ENCODE measurements at places on chromosomes 6 and 20. TPM values are rescaled to one million over a fixed set of nuclear protein-coding genes. Genes with fewer than 3 reads are reported as not detected.

DNA sequence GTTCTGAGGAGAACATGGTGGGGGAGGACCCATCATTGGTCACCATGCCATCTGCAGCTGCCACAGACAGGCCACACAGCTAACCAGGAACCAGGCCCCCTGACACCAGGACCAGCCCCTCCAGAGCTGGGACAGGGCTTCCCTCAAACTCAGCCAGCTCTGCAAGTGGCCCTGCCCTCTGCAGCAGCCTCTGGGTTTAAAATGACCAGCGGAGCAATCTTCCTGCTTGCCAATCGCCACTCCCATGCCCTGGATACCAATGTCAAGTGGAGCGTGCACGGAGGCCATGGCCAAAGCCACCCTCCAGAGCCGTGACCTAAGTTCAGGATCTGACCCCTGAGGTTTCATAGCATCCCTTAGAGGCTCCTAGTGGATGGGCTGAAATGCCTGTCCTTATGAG is 199.4 kb downstream of the SYNDIG1 start:
- no peak for DNase-seq

Gene LPA
- not detected for total RNA-seq

DNA sequence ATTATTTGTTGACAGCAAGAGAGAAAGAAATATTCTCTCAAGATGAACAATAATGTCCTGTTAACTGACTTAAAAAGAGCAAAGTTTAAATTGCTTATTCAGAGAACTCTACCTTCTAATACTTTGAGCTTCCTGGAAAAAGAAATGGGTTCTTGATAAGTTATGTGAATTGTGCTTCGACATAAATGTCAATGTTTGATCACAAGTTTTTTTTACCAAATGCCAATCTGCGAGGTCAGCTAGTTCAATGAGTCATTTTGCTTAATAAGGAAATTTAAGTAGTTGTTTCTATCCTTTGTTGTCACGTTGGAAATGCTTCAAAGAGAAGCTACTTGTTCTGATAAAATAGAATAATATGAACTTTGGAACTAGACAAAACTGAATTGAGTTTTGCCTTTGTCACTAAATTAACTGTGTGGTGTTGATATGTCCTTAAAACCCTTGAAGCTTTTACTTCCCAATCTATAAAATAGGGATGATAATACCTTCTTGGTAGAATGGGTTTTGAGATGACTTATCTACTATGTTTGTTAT is 642.1 kb upstream of the FLRT3 start:
- DNase-seq = no peak

GRCh38 chr6:39804466-39805065 is 12.4 kb downstream of the DAAM2 start:
- DNase-seq = peak; percentile 5

DNA sequence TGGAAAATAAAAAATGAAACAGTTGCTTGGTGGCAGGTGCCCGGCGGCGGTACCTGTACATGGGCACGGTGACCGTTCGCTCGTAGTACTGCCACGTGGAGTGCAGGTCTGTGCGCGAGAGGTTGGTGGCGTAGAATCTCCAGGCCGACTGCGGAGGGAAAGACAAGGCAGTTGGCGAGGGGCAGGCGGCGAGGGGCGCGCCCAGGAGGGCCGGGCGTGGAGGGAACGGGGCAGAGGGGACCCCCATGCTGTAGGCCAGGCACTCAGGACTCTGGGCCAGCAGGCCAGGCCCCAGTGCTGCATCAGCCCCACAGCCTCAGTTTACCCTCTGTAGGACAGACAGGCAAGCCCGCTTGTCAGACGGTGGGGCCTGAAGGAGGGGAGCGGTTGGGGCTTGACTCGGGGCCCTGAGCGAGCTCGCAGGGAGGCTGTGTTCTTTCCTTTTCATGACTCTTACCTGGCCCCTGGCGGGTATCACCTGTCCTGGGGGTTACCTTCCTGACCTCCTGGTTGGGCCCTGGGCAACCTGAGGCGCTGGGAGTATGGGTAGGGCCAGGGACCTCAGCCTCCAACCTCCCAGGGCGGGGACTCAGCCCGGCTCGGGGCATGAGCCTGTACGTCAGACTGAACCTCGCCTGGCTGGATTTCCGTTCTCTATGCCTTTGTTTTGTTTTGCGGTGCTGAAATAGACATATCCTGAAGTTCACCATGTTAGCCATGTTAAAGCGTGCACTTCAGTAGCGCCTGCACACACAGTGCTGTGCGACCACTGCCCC is 38.5 kb downstream of the KCNQ2 start:
- DNase-seq = no peak

GRCh38 chr20:35604449-35604747 is 11.2 kb upstream of the SPAG4 start:
- no peak for DNase-seq

- no peak for DNase-seq
These were observed 181.4 kb downstream of the MOXD1 start for GRCh38 chr6:132219901-132220300.

DNA sequence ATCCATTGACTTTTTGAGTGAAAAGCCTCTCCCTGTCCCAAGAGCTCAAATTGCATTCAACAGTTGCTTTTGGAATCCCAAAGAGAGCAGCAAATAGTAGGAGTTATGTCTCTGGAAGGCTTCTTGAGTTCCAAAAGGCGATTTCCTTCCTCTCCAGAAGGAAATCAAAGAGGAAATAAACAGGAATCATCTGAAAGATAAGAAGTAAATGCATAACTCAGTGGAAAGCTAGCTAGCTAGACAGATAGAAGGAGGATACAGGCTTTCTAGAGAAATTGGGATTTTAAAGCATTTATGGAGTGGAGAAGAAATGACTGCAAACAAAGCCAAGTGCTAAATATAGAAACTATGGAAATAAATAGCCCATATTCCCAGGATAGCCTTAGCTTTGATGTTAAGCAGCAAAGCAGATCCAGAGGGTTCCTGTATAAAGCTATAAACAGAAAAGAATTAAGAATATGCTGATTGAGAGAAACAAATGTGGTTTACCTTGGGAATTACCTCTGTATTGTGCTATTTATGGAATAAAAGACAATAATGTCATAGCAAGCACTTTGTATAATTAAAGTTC is 214.7 kb downstream of the PLCB1 start:
- no peak for DNase-seq

DNA sequence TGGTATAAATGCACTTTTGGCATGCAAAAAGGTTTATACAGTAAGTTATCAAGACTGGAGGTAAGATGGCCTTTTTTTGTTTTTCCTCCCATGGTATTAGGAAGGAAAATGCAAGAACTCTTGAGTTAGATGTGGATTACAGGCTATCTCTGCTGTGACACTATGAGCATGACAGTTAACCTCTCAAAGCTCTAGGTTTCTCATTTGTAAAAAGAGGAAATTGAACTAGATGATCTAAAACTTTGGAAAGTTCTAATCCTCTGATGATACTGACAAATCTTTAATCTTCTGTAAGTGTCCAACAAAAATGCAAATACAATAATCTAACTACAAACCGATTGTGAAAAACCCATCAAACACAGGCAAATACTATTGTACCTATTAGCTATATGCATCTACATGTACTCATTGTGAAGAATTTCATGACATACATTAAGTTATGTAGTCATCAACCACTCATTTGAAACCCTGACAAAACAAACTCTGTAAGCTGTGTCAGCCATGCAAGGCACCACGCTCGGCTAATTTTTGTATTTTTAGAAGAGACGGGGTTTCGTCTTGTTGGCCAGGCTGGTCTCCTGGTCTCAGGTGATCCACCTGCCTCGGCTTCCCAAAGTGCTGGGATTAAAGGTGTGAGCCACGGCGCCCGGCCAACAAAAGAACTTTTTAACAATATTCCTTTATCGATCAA is 4.2 kb downstream of the CDK19 start:
- DNase-seq = no peak

Gene HLA-DRA
- total RNA-seq = not detected

GRCh38 chr6:156794546-156795354 is 17.6 kb downstream of the ARID1B start:
- DNase-seq = no peak

Gene CEP57L1
- 23.5 TPM for total RNA-seq

DNA sequence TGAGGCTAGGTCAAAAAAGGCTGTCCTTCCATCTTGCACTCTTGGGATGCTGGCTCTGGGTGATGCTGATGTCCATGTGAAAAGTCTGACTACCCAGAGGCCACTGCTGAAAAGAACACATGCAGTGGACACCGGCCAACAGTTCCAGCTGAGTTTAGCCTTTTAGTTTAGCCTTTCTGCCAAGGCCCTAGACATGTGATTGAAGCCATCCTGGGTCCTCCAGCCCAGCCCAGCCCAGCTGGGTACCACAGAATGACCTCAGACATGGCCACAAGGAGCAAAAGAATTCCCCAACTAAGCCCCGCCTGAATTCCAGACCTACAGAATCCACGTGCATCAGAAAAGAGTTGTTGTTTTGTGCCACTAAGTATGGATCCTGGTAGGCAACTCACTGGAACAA is 17.4 kb downstream of the PIGT start:
- peak; percentile 58 for DNase-seq

Gene TDRD6
- total RNA-seq = not detected

DNA sequence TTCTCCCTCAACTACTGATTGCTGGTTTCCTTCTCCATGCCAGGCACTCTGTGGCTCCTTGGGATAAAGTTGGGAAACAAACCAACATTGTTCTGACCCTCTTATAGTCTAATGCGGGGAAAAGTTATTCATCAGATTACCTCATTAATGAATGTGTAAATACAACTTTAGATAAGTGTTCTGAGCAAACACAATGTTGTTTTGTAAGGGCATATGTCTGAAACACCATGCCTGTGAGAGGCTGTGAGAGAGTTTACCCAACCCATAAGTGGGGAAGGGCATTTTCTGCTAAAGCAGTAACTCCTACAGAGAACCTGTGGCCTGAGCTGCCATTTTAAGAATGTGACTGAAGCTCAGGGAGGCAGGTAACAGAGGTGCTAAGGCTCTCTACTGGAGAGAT is 283.5 kb downstream of the KHDC1L start:
- DNase-seq = no peak

Gene SLC17A1
- not detected for total RNA-seq

GRCh38 chr6:87789198-87789899 is 87.3 kb upstream of the AKIRIN2 start:
- peak; percentile 49 for DNase-seq

DNA sequence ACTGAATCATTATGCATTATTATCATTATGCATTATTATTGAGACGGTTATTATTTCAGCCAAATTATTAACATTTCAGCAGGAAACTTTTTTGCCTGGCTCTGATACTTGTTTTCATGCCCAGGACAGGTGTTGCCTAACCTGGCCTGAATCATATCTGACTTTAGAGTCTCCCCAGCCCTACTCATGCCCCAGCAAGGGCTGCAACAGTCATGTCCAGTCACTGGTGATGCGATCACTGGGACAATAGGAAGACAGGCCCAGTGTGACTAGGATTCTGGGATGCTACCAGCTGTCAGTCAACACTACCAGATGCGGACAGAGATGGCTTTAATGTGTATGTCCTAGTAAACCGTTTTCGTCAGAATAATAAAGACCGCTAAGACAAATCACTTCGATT is 285.0 kb downstream of the KHDC1L start:
- DNase-seq = no peak

Gene HMGCLL1
- total RNA-seq = not detected

- no peak for DNase-seq
These were observed 86.8 kb downstream of the ARHGAP18 start for GRCh38 chr6:129623008-129623732.

DNA sequence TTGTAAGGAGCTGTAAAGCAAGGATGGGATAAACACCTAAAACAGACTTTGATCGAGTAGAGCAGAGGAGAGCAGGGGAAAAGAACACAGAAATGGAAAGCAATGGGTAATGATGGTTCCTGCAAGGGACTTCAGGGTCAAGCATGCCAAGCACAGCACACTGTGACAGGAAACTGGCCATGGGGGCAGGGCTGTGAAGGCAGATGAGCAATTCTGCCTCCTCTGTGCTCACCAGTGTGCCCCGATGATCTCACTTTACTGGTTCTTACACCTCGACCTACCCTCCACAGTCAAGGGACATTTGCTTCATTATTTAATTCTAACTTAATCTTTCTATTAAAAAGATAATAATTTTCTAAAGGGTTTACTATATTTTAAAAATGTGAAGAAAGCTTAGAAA is 21.6 kb upstream of the MYB start:
- DNase-seq = no peak

DNA sequence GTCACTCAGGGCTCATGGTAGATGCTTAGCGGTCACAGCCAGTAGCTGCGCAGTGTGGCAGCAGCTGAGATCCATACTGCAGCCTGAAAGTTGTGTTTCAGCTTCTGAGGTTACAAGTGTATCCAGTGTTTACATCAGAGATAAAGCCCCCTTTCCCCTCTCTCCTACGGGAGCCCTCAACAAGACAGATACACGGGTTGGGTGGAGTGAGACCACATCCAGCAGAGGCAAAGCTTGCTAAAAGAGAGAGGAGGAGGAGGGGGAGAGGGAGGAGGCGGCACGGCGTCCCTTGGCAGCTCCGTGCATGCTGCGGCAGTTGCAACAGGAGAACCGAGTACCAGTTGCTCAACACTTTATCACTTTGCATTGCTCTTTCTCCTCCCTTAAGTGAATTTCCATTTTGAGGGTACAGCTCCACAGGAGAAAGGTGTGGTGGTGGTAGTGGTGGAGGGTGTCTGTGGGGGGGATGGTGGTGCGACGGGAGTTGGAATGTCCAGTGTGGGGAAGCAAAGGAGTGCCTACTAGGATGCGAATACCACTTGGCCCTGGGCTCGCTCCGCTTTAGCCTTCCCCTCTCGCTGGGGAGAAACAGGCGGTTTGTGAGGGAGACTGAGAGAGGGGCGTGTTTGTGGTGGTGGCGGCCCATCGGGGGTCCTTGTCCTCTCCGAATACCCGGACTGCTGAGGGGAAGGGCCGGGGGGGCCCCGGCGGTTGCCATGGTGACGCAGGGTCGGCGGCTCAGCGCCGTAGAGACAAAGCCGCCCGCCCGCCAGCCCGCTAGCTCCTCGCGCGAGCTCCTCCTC is 405 bp upstream of the RNF182 start:
- peak; percentile 44 for DNase-seq

- DNase-seq = no peak
These were observed 26.9 kb upstream of the EYA4 start for GRCh38 chr6:133214267-133214666.

Gene FAM210B
- total RNA-seq = 34.5 TPM

Gene ACTL10
- 1.8 TPM for total RNA-seq

Gene C6orf58
- 0.27 TPM for total RNA-seq

GRCh38 chr6:9620263-9620662 is 794.6 kb downstream of the TFAP2A start:
- DNase-seq = peak; percentile 19

GRCh38 chr20:25055711-25056495 is 2.0 kb downstream of the ACSS1 start:
- DNase-seq = no peak

DNA sequence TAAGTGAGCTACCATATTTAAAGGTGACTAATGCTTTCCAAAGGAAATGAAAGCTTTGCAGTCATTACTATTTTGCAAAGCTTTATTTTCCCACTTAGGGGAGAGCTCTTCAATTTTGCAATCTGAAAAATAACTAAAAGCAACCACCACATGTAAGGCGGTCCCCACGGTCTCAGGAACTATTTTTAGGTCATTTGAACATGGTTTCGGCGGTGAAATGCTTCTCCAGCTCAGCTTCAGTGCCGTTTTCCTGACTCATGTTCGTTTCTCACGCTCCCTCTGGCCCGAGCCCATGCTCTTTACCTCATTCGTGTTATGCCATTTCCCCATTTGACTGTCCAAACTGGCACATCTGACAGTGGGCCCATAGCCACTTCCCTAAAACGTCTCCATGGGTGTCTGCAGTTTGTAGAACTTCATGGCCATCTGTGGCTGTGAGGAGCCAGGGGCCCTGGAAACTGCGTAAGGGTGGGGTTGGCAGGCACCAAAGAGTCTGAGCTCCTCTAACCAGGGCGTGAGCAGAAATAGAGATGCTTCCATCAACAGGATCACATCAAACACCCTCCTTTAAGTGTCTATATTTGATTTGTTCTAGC is 46.5 kb downstream of the ADTRP start:
- DNase-seq = no peak
